ENCODE measurements at places on chromosomes 11 and 22.

- no peak for DNase-seq
Measured at GRCh38 chr11:100835854-100836253, 148.8 kb downstream of the ARHGAP42 start.

DNA sequence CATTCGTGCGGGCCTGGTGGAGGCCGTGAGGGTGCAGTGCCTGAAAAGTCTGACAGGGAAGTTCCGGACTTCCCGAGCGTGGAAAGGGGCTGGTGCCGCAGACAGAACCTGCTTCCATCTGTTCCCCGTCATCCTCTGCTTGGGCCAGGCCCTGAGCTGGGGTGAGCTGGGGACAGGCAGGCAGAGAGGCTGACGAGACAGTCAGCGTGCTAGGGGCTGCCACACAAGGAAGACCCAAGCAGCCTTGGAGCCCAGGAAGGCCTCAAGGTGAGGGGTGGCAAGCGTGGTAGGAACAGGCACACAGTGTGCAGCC, 25.5 kb downstream of the NADSYN1 start:
- no peak for DNase-seq

- no peak for DNase-seq
Measured at GRCh38 chr22:44312766-44313165, at the start of gene SHISAL1. SHISAL1 (minus strand) TSS chr22:44312951; CDS start chr22:44300945, 12,006 bp downstream.

- DNase-seq, result no peak
Measured at GRCh38 chr22:29167032-29167911, 38.4 kb upstream of the EMID1 start.

DNA sequence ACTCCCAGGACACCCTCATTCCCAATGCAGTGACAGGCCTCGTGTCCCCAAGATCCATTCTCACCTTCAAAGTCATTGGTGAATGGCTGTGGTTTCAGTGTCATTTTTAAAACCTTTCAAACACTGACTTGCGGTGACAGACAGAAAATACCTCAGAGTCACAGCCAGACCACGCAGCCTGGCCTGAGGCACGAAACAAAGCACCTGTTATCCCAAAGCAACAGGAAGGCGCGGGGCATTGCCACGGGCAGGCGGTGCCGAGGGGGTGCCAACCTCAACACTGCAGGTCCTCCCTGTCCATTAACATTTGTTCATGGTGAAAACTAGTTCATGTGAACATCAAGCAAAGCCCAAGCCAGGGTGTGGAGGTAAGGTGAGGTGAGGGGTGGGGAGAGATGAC, 38.2 kb downstream of the RPUSD4 start:
- DNase-seq, result no peak

DNA sequence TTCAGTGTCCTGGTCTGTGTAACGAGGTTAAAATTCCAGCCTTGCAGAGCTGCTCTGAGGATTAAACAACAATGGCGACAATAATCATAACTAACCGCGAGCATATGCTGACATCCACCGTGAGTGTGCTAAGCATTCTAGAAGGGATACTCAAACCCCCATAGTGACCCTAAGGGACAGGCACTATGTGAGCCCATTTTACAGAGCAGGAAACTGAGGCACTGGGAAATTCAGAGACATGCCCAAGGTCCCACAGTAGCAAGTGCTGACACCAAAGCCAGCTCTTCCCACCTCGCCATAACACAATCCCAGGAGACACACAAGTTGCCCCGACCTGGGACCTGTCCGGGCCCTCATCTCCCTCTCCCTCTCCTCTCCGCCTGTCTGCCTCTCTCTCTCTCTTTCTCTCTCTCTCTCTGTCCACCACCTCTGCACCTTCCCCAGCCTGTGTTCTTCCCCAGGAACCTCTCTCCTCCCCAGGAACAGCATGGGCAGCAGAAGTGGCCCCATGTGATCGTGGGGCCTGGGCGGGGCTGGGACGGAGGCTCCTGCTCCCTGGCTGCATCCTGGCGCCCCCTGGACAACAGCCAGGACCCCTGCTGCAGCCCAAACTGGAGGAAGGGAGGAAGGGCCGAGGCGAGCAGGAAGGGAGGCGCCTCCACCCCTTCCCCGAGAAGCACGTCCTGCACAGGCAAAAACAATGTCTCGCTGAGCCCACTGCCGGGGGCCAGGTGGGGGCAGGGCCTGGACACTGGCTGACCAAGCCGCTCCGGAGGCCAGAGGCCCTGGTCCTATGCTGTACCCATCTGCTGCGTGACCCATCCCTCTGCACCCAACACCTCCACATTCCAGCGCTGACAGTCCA, 14.8 kb upstream of the MFNG start:
- no peak for DNase-seq

DNA sequence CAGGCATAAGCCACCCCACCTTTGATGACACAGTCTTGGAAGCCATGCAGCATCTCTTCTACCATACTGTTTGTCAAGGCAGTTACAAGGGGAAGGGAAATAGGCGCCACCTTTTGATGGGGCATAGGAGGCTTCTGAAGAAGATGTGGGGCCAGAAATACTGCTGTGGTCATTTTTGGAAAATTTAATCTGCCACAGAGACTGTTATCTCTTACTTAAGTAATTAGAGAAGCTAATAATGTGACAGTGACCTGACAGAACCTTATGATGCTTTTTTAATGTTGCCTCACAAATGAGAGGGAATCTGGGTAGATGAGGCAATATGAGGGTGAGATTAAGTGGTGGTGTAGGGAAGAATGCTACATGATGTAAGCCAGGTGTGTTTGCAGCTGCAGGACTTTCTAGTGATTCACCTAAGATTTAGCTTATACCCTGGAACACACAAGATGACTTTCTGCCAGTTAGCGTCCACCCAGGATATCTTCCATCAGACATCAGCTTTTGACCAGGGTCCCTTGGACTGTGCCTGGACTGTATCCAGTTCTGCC, 34.3 kb upstream of the ADORA2A start:
- DNase-seq, result no peak

GRCh38 chr11:27770576-27770975, 70.3 kb upstream of the BDNF start:
- DNase-seq, result no peak

DNA sequence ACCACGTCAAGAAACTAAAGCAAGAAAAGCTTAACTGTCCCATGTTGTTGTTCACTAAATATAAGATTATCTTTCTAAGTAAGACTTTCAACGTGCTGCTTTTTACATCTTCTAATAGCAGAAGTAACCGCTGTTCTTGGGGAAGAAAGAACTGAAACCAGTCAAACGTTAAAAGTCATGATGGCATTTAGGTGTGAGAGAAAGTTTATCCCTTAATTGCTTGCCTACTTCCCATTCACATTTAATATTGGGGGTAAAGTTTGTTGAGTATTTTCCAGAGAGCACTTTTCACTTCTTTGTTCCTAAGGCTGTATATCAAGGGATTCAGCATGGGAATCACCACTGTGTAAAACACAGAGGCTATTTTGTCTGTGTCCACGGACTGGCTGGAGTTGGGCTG, 970 bp downstream of the OR5B21 start:
- no peak for DNase-seq

DNA sequence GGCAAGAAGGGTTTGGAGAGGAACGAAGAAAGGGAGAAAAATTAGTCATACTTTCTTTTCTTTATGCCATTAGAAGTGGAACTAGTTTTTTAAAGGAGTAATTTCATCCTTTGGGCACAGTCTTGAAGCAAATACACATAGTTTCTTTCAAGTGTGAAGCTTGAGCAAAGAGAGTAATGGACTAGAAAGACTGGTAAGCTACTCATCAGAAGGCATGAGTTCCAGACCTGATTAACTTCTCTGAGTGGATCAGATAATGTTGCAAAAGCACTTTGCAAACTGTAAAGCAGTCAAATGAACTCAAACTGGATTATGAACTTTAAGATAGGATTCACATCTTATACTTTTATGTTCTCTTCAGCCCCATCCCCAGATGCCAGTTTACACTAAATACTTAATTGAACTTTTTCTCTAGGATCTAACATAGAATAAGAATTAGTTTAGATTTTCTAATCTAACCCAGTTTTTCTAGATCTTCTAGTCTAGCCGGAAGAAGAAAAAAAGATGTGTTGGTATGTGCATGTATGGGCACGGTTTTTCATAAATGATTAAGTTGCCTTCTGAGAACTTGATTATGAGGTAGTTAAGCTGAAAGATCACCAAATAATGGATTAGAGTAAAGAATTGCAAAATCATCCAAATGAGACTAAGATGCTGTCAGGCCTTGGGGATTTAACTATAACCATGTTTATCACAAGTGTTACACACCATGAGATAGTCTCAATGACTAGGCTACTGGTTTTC, 2.5 kb downstream of the DDIAS start:
- DNase-seq, result no peak

DNA sequence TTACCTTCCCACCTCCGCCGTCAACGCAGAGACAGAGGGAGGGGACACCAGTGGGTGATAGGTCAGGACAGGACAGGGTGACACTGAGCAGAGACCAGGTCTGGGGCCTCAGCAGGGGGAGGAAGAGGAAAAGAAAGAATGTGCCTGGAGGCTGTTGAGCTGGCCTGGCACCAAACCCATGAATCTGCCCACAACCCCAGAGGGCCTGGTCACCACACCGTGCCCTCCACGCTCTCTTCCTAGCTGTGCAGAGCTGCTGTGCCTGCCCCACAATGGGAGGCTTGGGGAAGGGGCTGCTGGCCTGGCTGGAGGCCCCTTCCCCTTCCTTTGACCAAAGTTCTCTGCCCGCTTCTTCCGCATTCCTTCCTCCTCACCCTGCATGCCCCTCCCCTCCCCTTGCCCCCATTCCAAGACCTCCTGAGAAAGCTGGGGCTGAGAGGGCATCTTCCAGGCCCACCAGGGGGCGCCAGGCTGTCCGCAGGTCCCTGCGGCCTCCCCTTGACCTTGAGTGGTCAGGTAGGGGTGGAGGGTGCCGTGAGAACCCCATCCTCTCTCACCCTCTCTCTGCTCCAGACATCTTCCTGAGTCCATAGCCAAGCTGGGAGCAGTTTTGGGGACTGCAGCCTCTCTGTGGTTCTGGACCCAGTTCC, 11.0 kb upstream of the CACNA1I start:
- DNase-seq, result no peak
